ENCODE measurements at places on chromosomes 11 and 22. TPM values are rescaled to one million over a fixed set of nuclear protein-coding genes. Genes with fewer than 3 reads are reported as not detected.

The LRRC74B gene
- not detected for total RNA-seq

The SLC22A6 gene
- total RNA-seq = 9.7 TPM

The OR4X1 gene
- total RNA-seq = not detected

The CST6 gene
- total RNA-seq = not detected

The OTOG gene
- total RNA-seq = 0.23 TPM

The RTN4RL2 gene
- total RNA-seq = 2.5 TPM

Measured in metanephros (tissue), 2 donors.